ENCODE measurements at places on chromosomes 13 and 19.

GRCh38 chr13:58655086-58655485 is 1023.5 kb downstream of the PCDH17 start:
- peak; percentile 37 for DNase-seq

GRCh38 chr19:17873786-17874757 is 2.3 kb downstream of the SLC5A5 start:
- DNase-seq, result no peak

GRCh38 chr13:31115616-31116015 is 46.1 kb downstream of the HSPH1 start:
- DNase-seq, result no peak

DNA sequence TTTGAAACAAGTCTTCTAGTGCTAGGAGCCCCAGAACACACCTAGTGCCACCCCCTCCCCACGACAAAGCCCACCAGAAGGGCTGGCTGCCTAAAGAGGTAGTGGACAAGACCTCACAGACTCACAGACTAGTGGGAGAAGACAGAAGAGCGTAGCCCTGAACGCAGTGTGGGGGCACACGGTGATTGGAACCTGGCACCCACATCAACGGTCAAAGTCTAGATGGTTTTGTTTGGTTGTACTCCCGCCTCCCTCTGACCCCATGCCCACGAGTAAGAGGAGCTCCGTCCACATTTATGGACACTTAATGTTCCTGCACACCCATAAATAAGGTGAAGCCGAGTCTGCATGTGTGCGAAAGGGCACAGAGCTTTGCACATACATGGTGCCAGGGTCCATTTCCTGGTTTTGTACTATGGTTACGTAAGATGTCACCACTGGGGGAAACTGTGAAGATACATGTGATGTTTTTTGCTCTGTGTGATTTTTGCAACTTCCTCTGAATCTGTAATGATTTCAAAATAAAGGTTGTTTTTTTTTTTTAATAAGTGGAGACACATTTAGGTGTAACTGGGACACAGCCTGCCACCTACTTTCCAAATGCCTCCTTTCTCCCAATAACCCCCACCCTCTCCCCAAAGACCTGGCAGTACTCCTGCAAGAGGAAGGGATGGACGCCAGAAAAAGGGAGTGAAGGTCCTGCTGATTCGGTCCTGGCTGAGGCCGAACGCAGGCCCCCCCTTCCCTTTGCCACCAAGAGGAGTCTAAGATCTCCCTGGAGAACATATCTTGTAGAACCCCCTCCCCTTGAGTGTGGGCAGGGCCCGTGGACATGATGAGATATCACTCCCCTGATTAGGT is 72.8 kb downstream of the GNG7 start:
- no peak for DNase-seq

DNA sequence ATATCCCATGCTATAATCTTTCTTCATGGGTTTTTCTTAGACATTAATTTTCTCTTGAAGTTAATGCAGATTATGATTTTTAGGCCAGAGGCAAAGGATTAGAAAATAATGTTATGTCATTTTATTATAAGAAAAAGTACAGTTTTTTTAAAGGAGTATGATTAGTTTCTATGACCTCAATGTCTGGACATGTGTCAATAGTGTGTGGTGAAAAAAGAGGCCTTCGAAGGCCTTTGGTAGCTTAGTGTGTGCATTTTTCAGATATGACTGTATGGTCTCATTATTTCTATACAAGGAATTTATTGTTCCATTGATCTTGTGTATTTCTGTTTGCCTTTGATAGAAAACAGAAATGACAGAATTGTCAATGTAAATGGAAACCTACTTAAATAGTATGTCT is 195.6 kb downstream of the GPC5 start:
- DNase-seq, result no peak

- DNase-seq, result no peak
These were observed 356.5 kb downstream of the NALCN start for GRCh38 chr13:101059793-101060192.

DNA sequence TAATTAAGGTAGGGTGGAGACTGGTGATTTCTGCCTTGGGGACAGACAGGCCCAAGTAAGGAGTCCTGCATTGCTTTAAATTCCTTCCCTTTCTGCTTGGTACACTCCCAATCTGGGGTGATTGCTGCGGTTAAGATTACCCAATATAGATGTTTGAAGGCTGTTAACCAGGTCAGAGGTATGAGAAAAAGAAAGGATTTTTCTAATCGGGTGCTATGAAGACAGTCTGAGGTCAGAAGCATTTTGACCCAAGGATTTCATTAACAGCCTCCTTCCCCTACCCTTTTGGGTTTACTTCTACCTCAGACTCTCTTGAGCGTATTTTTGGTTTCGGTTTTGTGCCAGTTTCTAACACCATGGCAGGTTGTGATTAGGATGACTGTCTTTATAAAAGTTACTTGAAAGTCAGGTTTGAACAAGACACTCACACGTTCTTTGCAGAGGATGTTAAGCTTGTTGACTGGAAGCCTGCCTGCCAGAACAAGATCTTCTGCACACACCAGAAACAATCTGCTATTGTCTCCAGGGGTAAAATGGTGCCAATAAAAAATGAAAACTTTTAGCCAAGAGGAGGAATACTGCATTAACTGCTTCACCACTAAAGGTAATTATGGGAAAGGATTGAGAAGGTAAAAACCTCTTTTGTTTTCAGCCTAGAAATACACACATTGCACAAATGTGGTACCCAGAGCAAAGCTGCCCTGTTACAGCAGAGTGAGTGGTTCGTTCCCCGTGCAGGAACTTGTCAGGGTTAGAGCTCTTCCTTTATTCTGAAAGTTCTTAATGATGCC is 108.8 kb downstream of the NDFIP2 start:
- peak; percentile 56 for DNase-seq

- DNase-seq, result no peak
These were observed 822 bp upstream of the ZNF274 start for GRCh38 chr19:58181902-58182576.

DNA sequence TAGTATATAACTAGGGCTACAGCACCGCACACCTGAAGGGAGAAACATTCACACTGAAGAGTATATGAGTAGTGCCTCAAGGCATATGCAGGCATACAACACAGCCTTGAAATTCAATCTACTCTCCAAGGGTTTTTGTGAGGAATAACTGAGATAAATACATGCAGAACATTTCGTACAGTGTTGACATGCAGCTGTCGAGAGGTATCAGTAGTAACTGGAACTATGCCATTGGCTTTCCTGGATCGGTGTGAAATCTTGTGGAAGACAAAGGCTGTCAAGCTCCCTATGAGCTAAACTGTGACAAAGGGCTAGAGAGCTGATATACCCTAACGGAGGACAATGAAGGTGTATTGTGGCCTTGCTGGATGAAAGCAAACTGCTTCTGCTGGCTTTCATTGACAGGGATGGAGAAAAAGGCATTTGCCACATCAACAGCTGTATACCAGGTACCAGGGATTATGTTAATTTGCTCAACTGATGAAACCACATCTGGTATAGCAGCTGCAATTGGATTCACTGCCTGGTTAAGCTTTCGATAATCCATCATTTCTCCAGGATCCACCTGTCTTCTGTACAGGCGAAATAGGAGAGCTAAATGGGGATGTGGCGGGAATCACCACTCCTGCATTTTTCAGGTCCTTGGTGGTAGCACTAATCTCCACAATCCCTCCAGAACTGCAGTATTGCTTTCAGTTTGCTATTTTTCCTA is 16.3 kb downstream of the MTRF1 start:
- no peak for DNase-seq

GRCh38 chr13:113650731-113651148 is 7.3 kb downstream of the ATP4B start:
- no peak for DNase-seq

GRCh38 chr19:3977242-3978143 is 6.6 kb upstream of the DAPK3 start:
- DNase-seq, result no peak

DNA sequence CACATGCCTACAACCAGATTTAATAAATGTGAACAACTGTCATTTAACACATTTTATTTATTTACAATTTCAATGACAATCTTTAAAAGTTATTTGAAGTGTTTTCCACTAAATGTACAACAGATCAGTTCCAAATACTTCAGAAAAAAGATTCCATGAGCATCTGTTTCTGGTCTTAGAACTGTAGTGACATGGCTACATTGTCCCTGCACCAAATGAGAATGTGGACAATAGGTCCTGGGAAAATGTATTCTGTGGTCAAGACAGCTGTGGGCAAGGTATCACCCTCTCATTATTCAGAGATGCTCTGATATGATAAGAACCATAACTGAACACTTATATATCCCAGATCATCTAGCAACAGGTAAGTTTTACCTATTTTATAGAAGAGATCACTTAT is 43.7 kb downstream of the ELF1 start:
- DNase-seq, result no peak

GRCh38 chr13:94329277-94329676 is 150.2 kb downstream of the DCT start:
- no peak for DNase-seq

GRCh38 chr13:108155185-108156106 is 59.9 kb downstream of the LIG4 start:
- peak; percentile 7 for DNase-seq
